Heart left ventricle (tissue), 16 donors: ENCODE measurements at places on chromosomes 7 and 10. TPM values are rescaled to one million over a fixed set of nuclear protein-coding genes. Genes with fewer than 3 reads are reported as not detected.

Gene AMZ1
- not detected for total RNA-seq

Gene HOXA9
- not detected for total RNA-seq

Gene SPAM1
- 0.46 TPM for total RNA-seq

DNA sequence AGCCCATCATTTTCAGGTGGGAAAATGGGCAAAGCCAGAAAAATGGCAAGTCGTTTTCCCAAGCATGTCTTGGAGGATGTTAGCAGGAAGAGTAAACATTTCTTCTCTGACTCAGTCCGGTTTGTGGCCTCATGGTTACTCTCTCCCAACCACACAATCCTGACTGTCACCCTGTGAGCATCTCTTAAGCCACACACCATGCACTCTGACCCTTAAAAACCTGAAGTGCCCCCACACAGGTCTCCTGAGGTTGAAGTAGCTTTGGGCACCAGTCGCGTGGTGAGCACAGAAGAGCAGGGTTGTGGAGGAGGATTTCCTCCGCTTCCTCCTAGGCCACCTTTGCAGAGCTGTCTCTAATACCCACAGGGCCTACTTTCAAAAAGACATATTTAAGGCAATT is 387.3 kb upstream of the NPVF start:
- no peaks in the 10 kb centered on the region for H3K36me3 ChIP-seq
- H3K4me1 ChIP-seq: peaks cover 47% of the 10 kb centered on the region
- no peak for DNase-seq

- no peaks in the 10 kb centered on the region for H3K4me1 ChIP-seq
- H3K4me3 ChIP-seq: no peak overlapping the region
- peaks cover 22% of the 10 kb centered on the region for H3K27me3 ChIP-seq
- no peak for DNase-seq
Observed at GRCh38 chr10:131560166-131560565, 248.6 kb upstream of the TCERG1L start.

DNA sequence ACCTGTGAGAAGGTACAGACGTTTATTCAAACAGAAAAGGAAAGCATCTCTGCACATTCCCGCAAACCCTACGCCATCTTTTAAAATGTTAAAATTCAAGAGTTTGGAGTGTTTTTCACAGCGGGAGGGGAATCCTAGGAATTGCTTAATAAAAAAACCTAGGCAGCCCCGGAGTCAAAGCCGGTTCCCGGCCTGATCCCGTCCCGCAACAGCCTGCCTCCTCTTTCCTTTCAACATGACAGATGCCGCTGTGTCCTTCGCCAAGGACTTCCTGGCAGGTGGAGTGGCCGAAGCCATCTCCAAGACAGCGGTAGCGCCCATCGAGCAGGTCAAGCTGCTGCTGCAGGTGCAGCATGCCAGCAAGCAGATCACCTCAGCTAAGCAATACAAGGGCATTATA is 123.0 kb upstream of the VSTM2A start:
- no peaks in the 10 kb centered on the region for H3K27me3 ChIP-seq
- H3K36me3 ChIP-seq: no peaks in the 10 kb centered on the region
- H3K4me1 ChIP-seq: no peaks in the 10 kb centered on the region
- no peak overlapping the region for H3K4me3 ChIP-seq
- H3K27ac ChIP-seq: no peak overlapping the region
- DNase-seq: no peak

GRCh38 chr10:71089162-71089561 is 123.2 kb upstream of the UNC5B start:
- no peaks in the 10 kb centered on the region for H3K27me3 ChIP-seq
- no peak overlapping the region for H3K27ac ChIP-seq
- DNase-seq: no peak
- no peaks in the 10 kb centered on the region for H3K4me1 ChIP-seq
- no peaks in the 10 kb centered on the region for H3K36me3 ChIP-seq

DNA sequence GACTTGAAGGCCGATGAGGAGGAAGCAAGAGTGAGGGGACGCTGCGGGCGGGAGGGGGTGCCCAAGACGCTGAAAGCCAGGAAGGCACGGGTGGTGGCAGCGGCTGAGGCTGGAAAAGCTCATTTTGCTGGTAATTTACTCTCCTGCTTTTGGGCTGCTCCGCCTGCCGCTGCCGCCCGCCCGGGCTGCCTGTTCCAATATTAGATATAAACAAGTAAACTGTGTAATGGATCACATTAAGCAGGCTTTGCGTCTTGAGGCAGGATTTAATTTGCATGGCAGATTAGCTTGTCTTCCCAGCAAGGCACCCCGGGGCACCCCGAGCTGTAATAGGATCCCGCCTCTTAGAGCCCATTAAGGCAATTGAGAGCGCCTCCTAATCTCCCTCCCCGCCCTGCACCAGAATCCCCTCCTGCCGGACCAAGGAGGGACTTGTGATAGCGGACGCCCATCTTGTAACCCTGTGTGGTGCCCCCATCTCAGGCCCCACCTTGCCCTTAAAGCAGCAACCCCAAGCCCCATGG is 46.1 kb upstream of the SLF2 start:
- H3K36me3 ChIP-seq: no peaks in the 10 kb centered on the region
- peaks cover 53% of the 10 kb centered on the region for H3K27me3 ChIP-seq
- no peak overlapping the region for H3K27ac ChIP-seq
- DNase-seq: no peak

- H3K4me1 ChIP-seq: no peaks in the 10 kb centered on the region
- H3K36me3 ChIP-seq: no peaks in the 10 kb centered on the region
- H3K27ac ChIP-seq: no peak overlapping the region
- H3K4me3 ChIP-seq: no peak overlapping the region
- no peaks in the 10 kb centered on the region for H3K27me3 ChIP-seq
- no peak for DNase-seq
Observed at GRCh38 chr7:138433583-138434443, 26.2 kb upstream of the TRIM24 start.

GRCh38 chr10:71082960-71083715 is 129.2 kb upstream of the UNC5B start:
- no peaks in the 10 kb centered on the region for H3K4me1 ChIP-seq
- H3K27me3 ChIP-seq: no peaks in the 10 kb centered on the region
- no peak overlapping the region for H3K27ac ChIP-seq
- H3K36me3 ChIP-seq: no peaks in the 10 kb centered on the region

GRCh38 chr10:96470116-96470743 is 43.5 kb downstream of the TLL2 start:
- H3K4me3 ChIP-seq: no peak overlapping the region
- no peaks in the 10 kb centered on the region for H3K36me3 ChIP-seq
- no peak overlapping the region for H3K27ac ChIP-seq
- peaks cover 9% of the 10 kb centered on the region for H3K4me1 ChIP-seq
- H3K27me3 ChIP-seq: no peaks in the 10 kb centered on the region
